ENCODE measurements at places on chromosomes 7 and 10. TPM values are rescaled to one million over a fixed set of nuclear protein-coding genes. Genes with fewer than 3 reads are reported as not detected.

The OR2A5 gene
- total RNA-seq = not detected

DNA sequence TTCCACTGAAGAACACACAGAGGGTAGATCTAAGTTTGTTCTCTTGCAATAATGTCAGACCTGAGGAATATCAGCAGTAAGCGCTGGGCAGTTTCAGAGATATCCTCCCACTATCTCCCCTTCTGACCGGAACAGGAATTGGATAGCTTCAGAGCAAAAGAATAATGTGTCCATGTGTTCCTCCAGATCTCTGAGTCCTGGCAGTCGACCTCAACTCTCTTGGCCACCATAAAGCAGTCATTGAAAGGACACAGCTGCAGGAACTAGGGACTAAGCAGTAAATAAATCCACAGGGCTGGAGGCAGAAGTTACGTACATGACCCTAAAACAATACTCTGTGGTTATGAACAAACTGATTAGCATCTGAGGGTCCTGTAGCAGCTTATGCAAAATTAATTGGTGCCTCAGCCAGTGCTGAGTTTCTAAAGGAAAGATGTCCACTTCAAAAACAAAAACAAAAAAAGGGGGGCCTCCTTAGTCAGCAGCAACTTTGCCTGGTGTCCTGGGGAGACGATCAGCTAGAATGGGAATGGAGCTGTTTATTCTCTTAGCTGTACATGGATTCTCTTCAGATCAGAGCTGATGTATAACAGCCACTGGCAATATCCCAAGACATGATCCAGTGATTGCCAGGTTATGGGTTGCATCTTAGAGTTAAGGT, 6.4 kb upstream of the PRTFDC1 start:
- no peak overlapping the region for H3K4me3 ChIP-seq
- H3K27ac ChIP-seq = no peak overlapping the region
- no peaks in the 10 kb centered on the region for H3K4me1 ChIP-seq
- no peaks in the 10 kb centered on the region for H3K27me3 ChIP-seq
- ATAC-seq = no peak

The HTR7 gene
- 0.16 TPM for total RNA-seq

GRCh38 chr7:156792611-156793010, 100.4 kb downstream of the LMBR1 start:
- H3K4me3 ChIP-seq = no peak overlapping the region
- H3K4me1 ChIP-seq = no peaks in the 10 kb centered on the region
- peaks cover 28% of the 10 kb centered on the region for H3K36me3 ChIP-seq

GRCh38 chr7:132319481-132319880, 256.8 kb downstream of the PLXNA4 start:
- peak overlapping the region; percentile 36 for H3K4me3 ChIP-seq
- peaks cover 17% of the 10 kb centered on the region for H3K4me1 ChIP-seq
- ATAC-seq = no peak
- H3K27ac ChIP-seq = no peak overlapping the region
- no peaks in the 10 kb centered on the region for H3K36me3 ChIP-seq

DNA sequence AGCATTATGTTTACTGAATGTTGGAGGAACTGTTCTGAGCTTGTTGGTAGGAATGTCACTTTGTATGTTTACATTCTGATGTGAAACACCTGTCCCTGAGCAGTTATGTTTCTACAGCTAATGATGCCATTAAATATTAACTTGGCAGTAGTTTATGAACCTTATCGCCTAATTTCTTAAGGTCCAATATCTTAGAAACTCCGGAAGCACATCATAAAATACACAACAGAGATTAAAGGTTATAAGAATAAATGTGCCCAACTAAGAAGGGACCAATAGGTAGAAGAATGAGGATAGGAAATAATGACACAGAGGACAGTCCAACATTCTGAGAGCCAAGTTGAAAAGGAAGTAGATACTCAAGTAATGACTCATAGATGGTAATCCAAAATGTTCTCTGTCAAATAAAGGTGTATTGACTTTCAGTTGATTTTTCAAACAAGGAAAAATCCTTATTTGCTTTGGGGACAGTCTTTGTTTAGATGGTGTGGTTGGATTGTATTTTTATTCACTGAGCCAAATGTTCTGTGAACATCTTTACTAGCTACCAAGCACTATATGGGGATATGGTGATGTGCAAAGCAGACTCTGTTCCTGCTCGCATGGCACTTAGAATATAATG, 31.9 kb downstream of the LCOR start:
- peak overlapping the region; percentile 61 for H3K27ac ChIP-seq
- H3K4me3 ChIP-seq = peak overlapping the region; percentile 34
- peak; percentile 92 for ATAC-seq

- ATAC-seq = no peak
- no peak overlapping the region for H3K27ac ChIP-seq
- no peaks in the 10 kb centered on the region for H3K4me1 ChIP-seq
Measured at GRCh38 chr10:124003070-124003419, 90.4 kb downstream of the CHST15 start.

The CDH23 gene
- 0.09 TPM for total RNA-seq

DNA sequence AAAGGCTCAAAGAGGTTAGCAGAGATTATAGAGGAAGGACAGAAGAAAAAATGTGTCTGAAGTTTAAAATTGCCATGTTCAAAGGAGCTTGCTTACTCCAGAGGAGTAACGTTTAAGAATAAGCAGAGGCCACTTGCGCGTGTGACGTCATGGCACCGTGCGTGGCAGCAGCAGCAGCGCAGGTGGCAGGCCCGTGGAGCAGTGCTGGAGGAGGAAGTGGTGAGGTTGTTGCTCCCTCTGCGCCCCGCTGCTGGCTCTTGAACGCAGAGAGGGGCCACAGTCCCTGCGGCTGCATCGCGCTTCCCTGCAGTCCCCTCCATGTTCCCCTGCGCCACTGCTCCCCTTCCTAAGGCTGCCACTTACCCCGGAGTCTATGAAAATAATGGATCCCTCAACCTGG, 37.5 kb downstream of the GDI2 start:
- H3K27ac ChIP-seq = peak overlapping the region; percentile 87
- peaks cover 25% of the 10 kb centered on the region for H3K4me1 ChIP-seq
- ATAC-seq = peak; percentile 99

- no peak overlapping the region for H3K27ac ChIP-seq
- no peak overlapping the region for H3K4me3 ChIP-seq
- no peaks in the 10 kb centered on the region for H3K4me1 ChIP-seq
- H3K36me3 ChIP-seq = no peaks in the 10 kb centered on the region
- no peak for ATAC-seq
Measured at GRCh38 chr10:30873411-30873810, 158.3 kb downstream of the ZNF438 start.

DNA sequence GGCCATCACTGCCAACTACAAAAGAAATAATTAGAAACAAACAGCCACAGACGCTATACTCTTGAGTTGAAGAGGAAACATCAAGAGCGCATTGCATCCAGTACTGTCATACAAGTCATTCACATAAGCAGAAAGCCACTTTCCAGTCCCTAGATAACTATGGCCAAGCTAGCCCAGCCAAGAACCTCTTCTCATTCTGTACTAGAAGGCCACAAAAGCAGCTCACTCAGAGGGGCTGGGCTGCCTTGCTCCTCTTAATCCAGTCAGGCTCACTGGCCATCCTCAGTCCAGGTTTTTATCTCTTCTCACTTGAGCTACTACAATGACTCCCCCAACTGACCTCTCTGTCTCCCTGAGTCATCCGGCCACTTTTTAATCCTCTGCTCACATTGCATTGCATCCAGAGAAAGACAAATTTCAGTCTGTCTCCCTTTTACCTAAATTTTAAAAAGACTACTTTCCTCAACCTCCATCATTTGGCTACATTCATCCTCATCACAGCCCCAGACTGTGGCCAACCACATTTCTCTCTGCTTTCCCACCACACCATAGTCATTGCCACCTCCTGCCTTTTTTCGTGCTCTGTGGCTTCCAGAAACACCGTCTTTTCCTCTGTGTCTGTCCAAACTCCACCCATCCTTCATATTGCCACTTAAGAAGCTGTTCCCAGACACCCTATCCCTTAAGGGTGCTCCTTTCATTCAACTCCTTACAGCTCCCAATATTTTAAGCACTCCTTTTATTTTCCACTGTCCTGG, 25.0 kb downstream of the PPP1R3C start:
- no peaks in the 10 kb centered on the region for H3K4me1 ChIP-seq
- no peak overlapping the region for H3K27ac ChIP-seq
- no peaks in the 10 kb centered on the region for H3K36me3 ChIP-seq
- ATAC-seq = no peak

DNA sequence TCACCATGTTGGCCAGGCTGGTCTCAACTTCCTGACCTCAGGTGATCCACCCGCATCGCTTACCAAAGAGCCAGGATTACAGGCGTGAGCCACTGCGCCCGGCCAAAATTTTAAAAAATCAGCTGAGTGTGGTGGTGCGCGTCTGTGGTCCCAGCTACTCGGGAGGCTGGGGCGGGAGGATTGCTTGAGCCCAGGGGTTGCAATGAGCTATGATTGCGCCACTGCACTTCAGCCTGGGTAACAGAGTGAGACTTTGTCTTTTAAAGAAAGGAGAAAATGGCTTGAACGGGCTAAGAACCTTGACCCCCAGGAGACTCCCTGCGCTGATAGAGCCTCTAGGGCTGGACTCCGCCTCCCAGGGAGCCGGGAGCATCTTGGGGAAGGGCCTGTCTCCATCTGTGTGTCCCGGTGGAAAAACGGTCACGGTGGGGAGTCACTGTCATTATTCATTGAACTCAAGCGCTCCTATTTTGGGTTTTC, 760 bp upstream of the KCTD7 start:
- H3K4me1 ChIP-seq = peaks cover 36% of the 10 kb centered on the region
- peaks cover 3% of the 10 kb centered on the region for H3K36me3 ChIP-seq
- H3K4me3 ChIP-seq = peak overlapping the region; percentile 72
- peak; percentile 5 for ATAC-seq
- H3K27ac ChIP-seq = peak overlapping the region; percentile 75
- H3K27me3 ChIP-seq = no peaks in the 10 kb centered on the region

GRCh38 chr10:74851831-74852230, 25.4 kb downstream of the KAT6B start:
- ATAC-seq = no peak
- H3K4me3 ChIP-seq = no peak overlapping the region
- peak overlapping the region; percentile 44 for H3K27ac ChIP-seq
- no peaks in the 10 kb centered on the region for H3K27me3 ChIP-seq
- H3K4me1 ChIP-seq = peaks cover 20% of the 10 kb centered on the region

- peak; percentile 82 for ATAC-seq
- no peak overlapping the region for H3K27ac ChIP-seq
- no peaks in the 10 kb centered on the region for H3K27me3 ChIP-seq
- H3K4me1 ChIP-seq = peaks cover 32% of the 10 kb centered on the region
Measured at GRCh38 chr10:132593389-132593788, 55.8 kb downstream of the INPP5A start.

DNA sequence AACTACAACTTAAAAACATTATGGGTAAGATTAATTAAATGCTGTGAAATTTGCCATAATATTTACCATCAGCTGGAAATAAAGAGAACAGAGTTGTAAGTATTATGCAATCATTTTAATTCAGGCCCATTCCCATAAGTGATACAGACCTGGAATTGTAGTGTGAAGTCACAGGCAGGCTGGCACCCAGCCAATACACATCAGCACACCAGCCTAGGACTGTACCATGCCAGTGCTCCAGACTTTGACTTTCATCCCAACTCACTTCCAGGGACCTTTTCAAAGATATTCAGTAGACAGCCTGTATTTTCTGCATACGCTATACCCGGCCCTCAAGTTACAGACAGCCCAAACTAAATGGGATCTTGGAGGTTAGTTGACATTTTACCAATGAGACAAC, 143.3 kb downstream of the TES start:
- H3K27me3 ChIP-seq = peaks cover 9% of the 10 kb centered on the region
- no peak overlapping the region for H3K4me3 ChIP-seq
- no peak overlapping the region for H3K27ac ChIP-seq
- H3K4me1 ChIP-seq = no peaks in the 10 kb centered on the region
- H3K36me3 ChIP-seq = no peaks in the 10 kb centered on the region

DNA sequence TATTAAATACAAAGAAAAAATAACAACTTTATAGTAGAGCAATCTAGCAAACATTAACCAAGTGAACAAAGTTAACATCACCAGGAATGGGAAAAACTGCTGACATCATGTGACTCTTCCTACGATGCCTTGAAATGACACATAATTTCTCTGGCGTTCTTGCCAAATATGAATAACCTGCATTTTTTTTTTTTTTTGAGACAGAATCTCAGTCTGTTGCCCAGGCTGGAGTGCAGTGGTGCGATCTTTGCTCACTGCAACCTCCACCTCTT, 126.5 kb upstream of the VKORC1L1 start:
- H3K4me3 ChIP-seq = no peak overlapping the region
- no peak for ATAC-seq
- no peak overlapping the region for H3K27ac ChIP-seq
- peaks cover under 1% of the 10 kb centered on the region for H3K36me3 ChIP-seq

The VAX1 gene
- total RNA-seq = not detected

Measured in activated T-helper 17 cell treated with anti-CD3 and anti-CD28 coated beads, Interleukin-2, amount 50 U/mL, for 72 hours (primary cell).